Activated T-cell treated with anti-CD3 and anti-CD28 coated beads, Interleukin-2, amount 50 U/mL, for 72 hours (primary cell): ENCODE measurements at places on chromosomes 11 and 22. TPM values are rescaled to one million over a fixed set of nuclear protein-coding genes. Genes with fewer than 3 reads are reported as not detected.
A peak's percentile ranks its signal among the peaks of the same experiment; 100 is the strongest.

GRCh38 chr22:27748349-27748748 is 53.2 kb downstream of the MN1 start:
- DNase-seq, result no peak

DNA sequence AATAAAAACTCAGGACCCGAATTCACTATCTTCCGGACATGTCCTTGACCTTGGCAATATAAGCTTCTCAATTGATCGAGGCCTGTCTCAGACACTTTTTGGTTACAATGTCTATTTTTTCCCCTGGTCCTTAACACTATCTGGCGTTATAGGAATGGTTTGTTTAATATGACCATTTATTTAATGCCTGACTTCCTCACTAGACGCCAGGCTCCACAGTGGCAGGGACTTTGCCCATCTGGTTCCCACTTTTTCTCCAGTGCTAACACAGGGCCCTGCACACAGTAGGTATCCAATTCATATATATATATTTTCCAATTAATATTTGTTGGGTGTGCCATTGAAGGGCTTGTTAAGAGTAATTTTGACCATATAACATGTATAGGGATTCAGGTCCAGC is 7.9 kb upstream of the CBX6 start:
- DNase-seq, result no peak

- no peak for DNase-seq
These were observed 1408.8 kb downstream of the TBC1D22A start for GRCh38 chr22:48171271-48171691.

DNA sequence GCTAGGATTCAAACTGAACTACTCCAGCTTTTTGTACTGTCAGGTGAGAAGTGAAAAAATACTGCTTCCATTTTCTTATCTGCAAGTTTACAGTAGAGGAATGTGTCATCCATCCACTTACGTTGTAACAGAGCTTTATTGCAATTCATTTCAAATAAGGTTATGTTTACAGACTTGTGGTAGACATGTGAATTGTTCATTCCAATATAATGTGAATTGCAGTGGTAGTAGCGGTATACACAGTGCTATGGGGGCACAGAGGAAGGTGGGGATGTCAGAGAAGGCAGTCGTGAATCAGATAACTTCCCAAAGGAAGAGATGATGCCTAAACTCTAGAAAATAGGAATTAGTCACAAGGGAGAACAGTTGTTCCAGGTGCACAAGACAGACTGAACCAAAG is 42.5 kb downstream of the CEP57 start:
- no peak for DNase-seq

- DNase-seq, result no peak
These were observed 9.4 kb upstream of the SOX6 start for GRCh38 chr11:16365581-16366228.

GRCh38 chr11:60085909-60086308 is 2.6 kb upstream of the MS4A2 start:
- no peak for DNase-seq

DNA sequence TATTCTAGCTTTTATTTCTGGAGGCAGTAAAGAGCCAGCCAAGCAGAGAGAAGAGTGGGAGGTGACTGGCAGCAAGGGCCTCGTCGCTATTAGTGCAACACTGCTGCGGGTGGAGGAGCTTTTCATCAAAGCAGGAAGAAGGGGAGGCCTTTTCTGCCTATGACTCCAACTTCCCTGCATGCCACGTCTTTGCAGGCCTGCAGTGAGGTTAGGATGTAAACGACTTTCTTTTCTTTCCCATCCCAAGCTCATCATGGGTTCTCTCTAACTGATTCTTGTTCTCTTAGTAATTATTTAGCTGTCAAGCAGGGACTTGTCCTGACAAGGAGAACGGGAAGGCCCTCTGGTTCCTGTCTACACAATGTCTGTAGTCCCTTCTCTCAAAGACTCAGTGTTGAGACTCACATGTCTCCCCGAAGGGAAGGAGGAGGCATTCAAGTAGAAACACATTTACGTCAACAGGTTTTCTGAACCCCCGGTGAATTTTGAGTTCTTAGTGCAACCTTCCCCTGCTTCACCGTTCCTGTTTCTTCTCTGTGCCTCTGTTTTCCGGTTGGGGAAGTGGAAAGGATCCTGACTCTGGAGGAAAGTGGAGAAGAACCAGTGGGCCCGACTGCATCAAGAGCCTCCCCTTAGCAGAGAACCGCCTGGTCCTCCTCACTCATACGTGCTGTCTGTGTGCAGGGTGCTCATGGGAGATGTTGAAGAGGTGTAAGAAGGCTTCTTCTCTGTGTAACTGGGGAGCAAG is 56.9 kb downstream of the PACS1 start:
- DNase-seq, result peak; percentile 66

DNA sequence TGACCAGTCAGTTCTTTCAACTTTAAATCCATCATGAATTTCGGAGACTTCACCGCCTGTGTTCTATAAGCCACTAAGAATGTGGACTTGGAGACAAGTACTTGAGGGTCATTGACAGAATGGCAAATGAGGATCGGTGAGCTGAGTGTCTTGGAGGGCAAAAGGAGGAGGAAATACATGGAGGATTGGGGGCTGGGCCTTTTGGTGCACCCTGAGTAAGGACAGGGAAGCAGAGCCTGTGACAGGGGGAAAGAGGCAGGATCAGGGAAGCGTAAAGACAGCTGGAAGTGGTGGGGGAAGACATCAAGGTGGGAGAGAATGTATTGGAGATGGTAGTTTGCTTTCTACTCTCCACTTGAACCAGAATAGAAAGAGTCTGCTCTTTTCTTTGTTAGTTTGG is 70.4 kb upstream of the MTMR2 start:
- no peak for DNase-seq

- no peak for DNase-seq
These were observed 158.7 kb downstream of the ST3GAL4 start for GRCh38 chr11:126514061-126514693.

- DNase-seq, result peak; percentile 58
These were observed 772 bp downstream of the SBF1 start for GRCh38 chr22:50473855-50474671.

- no peak for DNase-seq
These were observed 60.1 kb downstream of the RAB30 start for GRCh38 chr11:83011333-83012167.

- peak; percentile 65 for DNase-seq
These were observed 7.3 kb downstream of the USP47 start for GRCh38 chr11:11848891-11849746.

DNA sequence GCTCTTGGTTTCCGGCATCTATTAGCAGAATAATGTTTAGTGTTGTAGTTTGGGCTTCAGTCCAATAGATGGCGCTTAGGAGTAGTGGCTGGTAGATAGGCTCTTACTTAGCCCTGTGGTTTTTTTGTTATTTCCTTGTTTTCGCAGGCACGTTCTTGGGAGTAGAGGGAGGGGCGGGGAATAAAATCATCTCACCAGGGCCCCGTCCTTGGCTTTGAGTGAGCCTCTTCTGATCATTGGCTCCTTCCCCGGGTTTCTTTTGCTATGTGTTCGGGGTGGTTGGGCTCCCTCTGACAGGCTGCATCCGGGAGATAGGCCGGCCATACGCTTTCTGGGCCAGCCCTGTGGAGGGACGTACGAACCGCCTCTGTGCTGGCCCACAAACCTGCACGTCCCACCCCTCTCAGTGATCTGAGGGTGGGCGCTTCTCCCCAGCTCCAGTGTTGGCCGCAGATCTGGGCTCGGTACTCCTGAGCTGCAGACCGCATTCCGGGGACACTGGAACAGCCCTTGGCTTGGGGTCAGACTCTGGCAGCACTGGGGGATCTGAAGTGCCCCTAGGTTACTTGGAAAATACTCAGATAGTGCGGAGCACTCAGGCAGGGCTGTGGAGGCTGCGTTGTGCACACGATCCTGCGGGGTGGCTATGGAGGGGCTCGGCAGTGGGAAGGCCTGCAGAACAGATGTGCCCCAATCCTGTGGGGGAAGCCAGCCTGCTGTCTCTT is 217.0 kb downstream of the DYNC2H1 start:
- DNase-seq, result peak; percentile 10

DNA sequence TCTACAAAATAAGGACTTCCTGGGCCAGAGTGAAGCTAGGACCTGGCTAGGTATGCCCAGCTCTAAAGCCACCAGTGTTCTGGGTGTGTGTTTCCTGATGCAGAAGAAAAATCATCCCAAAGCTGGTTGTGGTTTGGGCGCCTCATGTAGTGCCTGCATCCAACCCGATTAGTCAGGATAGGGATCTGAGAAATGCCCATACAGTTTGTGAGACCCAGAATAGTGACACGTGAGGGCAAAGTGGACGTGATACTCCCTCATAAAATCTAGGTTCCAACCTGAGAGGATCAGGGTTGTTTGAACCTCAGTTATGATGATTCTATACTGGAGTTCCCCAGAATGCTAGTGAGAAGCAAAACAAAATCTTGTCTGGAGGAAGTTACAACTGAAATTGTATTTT is 238.4 kb downstream of the TBC1D22A start:
- no peak for DNase-seq

DNA sequence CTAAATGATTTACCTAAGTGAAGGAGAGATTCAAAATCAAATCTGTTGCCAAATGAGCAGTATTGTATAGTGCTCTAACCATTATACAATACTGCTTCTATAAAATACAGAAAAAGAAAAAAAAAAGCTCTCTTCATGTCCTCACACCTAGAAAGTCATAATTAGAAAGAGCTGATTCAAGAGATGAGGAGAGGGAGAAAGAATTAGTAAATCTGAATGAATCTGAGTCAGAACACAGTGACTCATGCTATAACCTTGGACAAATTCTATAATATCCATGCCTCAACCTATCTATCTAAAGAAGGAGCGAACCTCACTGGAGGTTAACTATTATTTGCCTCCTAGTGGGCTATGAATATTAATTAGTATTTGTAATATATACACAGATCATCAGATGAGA is 29.4 kb downstream of the AMBRA1 start:
- DNase-seq, result no peak

DNA sequence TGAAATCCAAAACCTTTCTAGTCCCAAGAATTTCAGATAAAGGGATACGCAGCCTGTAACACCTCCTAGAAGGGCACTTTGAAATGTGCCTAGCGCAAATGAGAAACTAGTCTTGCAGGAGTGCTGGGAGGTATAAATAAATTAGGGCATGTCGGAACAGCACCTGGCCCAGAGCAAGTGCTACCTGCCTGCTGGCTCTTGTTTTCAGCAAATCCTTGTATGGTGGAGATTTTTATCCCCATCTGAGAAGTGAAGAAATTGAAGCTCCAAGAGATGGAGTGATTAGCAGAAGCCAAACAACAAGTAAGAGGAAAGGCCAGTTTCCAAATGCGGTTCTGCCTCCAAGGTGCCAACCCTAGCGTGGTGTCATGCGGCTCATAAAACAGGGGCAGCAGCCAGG is 36.7 kb upstream of the TFIP11 start:
- DNase-seq, result no peak

DNA sequence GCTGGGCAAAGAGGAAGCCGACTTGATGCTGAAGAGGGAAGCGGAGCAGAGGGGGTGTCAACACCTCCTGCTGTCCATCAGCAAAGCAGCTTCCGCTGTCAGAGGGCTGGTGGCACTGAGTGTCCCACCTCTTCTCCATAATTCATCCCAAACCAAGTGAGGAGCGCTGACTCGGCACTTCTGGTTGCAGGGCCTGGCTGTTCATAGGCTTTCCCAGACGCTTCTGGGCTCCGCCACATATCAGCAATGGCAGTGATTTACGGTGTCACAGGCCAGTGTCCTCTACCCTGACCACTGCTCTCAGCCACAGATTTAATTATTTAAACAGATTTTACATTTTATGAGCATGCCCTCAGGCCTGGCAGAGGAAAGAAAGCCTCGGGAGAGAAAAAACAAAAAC is 70.1 kb upstream of the TENM4 start:
- DNase-seq, result no peak

DNA sequence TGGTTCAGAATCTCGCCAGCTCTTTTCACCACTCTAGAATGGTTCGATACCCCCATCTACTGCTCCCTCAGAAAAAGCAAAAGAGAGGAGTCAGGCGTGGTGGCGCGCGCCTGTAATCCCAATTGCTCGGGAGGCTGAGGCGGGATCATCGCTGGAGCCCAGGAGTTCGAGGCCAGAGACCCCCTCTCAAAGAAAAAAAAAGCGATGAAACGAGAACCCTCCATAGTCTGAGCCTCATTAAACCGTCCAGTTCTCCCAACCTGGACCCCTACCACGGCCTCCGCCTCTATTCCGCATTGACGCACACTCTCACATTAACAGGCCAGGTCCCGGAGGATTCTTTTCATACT is 439 bp downstream of the SPA17 start:
- DNase-seq, result no peak

GRCh38 chr11:58003036-58003435 is 20.6 kb upstream of the OR9Q1 start:
- DNase-seq, result no peak

GRCh38 chr11:65429068-65429681 is 6.6 kb downstream of the NEAT1 start:
- DNase-seq, result peak; percentile 41

- peak; percentile 18 for DNase-seq
These were observed 23.8 kb upstream of the OAF start for GRCh38 chr11:120186774-120187591.

- DNase-seq, result no peak
These were observed 54.9 kb downstream of the MTNR1B start for GRCh38 chr11:93024369-93024768.

The CATSPERZ gene
- 1.1 TPM for total RNA-seq

The FAM180B gene
- total RNA-seq, result 0.24 TPM

The ESAM gene
- total RNA-seq, result 1.1 TPM

The POU2AF1 gene
- total RNA-seq, result 12.4 TPM

The PARVA gene
- total RNA-seq, result not detected

The TTC36 gene
- 1.4 TPM for total RNA-seq

The SLC17A6 gene
- total RNA-seq, result not detected

The JAML gene
- 369 TPM for total RNA-seq

The NNMT gene
- not detected for total RNA-seq

The CCDC157 gene
- 3.2 TPM for total RNA-seq

The CDC42EP2 gene
- total RNA-seq, result 2.3 TPM

The RAB39A gene
- total RNA-seq, result 0.39 TPM
